HL-60 (cell line): ENCODE measurements at places on chromosomes 6 and 20.

DNA sequence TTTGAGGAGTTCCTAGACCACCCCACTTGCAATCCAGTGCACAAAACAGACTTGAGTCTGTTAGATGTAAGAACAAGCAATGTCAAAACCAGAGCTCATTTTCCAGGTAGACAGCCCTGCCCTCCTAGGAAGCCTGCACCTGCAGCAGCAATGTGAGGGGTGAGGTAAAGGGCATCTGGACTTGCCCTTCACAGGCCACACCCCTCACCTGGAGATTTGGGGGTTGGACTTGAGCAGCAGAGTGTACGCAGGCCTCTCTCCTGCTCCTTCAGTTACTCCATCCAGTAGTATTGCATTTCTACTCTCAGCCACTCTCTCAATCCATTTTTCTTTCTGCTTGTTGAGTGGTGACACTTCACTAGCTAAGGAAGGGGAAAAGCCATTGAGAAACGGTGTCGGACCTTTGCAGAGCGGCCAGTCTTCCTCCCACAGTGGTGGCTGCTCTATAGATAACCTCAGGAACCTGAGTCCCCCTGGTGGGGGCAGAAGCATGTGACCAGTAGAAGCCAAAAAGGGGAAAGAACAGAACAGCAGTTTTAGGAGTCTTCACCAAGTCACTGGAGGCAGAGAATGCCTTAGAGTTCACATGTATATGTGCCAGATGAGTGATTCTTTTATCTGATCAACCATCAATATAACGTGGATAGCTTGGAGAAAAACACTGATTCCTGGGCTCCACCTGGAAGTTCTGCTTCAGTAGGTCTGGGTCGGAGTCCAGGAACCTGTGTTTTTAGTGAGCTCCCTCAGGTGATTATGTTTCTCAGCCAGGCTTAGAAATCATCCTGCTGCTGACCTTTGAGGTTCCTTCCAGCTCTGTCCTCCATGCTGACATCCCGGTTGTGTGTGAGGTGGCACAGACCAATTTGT is 28.0 kb downstream of the ARFGEF2 start:
- DNase-seq, result no peak

GRCh38 chr6:108661430-108661829 is 100.7 kb downstream of the FOXO3 start:
- no peak for DNase-seq

DNA sequence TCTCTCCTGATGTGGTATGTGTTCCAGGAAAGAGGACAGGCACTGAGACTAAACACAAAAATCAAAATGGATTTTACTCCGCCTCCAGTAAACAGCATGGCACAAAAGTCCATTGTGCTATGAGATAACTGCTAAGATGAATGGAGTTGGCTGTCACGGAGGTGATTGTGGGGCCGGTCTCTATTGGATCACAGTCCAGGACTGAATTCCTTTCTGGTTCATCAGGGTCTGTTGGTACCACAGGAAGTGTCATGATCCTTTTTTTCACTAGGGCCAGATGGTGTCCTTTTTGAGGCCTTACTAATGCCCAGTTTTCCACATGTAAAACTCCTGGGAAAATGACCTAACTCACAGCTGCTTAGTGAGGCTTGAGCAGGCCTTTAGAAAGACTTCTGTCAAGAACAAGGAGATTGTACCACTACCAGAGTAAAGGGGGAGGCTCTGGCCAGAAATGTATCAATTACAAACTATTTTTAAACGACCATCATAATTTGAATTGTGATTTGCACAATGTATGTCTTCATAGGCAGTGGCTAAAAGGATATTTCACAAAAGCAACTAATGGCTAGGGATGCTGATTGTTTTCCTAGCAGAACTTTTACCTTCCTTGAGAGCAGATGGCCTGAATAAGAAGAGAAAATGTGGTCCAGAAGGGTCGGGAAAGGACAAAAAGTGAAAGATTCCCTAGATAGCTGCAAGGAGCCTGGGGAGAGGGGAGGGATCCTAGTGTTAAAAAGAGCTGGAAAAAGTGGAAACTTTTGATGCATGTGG is 192.2 kb upstream of the POU3F2 start:
- no peak for DNase-seq

GRCh38 chr6:52643158-52643557 is 27.8 kb upstream of the TMEM14A start:
- no peak for DNase-seq

DNA sequence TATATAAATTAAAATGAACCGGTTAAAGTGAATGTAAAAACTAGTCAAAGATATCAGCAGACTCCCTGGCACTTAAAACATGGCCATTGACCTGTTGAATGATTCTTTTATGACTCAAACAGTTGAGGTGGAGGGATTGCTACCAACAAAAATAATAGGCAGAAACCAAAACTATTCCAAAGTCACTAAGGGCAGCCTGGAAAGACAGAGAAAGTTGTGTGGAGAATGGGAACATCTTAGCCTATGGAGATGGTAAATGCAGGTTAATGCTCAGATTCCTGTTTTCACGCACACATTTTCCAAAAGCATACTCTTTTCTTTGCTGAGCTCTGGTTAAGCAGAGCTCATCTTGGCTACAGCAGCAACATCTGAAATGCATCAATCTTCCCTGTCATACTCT is 553.5 kb downstream of the HACE1 start:
- DNase-seq, result no peak

DNA sequence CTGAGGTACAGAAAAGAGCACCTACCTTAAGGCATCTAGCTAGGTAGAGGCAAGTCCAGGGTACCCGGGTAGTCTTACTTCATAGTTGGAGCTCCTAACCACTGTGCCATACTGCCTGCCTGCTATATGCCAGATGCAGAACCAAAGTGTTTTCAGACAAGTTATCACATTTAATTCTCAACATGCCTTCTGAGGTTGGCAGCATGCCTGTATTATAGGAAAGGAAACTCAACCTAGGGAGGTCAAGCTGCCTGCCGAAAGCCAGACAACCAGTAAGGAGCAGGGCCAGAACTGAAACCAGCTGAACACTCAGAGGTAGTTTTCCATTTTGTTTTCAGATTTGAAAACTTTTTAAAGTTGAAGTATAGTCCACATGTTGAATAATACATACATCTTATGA is 5.4 kb downstream of the CTNNBL1 start:
- no peak for DNase-seq

GRCh38 chr20:20318365-20319161 is 49.3 kb upstream of the INSM1 start:
- DNase-seq, result peak; percentile 89

GRCh38 chr6:19866173-19866984 is 29.2 kb downstream of the ID4 start:
- DNase-seq, result no peak

DNA sequence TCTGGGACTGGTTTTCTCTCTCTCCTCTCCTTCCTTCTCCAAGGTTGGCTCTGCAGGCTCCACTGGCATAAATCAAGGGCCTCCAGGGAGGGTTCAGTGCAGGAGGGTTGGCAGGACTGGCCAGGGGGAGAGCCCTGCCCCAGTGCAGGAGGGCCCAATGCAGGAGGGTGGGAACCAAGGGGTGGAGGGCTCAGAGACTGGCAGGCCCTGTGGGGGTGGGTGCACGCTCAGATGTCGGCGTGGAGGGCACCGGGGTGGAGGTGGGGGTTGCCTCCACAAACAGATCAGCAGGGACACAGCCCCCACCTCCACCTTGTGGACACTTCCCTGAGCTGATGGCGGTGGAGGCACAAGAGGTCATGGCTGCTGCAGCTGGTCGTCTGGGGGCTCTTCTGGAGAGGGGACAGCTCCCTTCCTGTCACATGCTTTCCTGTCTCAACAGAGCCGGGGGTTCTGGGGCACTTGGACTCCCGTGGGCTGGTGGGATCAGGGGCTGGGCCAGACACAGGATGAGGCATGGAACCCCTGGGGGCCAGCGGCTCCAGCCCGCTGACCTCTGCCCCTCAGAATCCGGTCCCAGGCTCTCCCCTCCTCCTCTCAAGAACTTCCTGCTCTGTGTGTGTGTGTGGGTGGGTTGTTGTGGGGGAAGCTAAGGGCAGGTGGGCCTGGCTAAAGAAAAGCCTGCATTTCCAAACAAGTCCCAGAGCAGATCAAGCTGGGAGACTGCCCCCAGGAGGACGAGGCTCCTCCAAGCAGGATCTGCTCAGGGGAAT is 2.7 kb upstream of the ABHD16B start:
- no peak for DNase-seq

DNA sequence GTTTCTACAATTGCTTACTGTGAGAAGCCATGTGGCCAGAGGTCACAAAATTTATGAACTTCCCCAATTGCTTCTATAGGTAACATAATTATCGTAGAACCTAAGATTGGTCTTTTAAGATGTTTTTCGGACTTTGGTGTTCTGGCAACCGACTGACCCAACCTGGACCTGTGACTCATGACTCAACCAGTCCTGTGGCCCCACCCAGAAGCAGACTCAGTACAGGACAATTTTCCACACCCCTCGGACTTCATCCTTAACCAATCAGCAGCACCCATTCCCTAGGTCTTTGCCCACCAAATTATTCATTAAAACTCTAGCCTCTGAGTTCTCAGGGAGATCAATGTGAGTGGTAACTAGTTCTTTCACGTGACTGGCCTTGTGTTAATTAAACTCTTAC is 26.4 kb upstream of the AKAP12 start:
- DNase-seq, result no peak

DNA sequence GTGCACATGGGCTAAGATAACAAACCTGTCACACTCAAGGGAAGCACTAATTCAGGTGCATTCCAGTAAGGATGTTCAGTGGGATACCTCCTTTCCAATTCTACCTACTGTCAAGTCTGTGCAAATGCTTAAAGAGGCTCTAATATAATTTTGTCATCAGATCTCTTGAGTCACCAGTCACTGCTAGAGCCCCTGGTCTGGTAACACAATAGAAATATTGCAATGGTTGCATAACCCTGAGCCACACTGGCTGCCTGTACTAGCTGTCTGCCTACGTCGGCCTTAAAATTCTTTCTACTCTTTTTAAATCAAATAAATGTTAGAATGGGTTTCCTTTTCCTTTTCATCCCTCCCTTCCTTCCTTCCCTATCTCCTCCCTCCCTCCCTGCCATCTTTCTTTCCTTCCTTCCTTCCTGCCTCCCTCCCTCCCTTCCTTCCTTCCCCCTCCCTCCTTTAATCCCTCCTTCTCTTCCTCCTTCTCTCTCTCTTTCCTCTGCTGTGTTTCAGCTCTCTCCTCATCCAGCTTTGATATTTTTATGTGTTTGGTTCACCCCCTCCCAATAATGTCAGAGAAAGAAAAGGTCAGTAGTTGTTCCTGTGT is 28.1 kb upstream of the OLIG3 start:
- peak; percentile 7 for DNase-seq

DNA sequence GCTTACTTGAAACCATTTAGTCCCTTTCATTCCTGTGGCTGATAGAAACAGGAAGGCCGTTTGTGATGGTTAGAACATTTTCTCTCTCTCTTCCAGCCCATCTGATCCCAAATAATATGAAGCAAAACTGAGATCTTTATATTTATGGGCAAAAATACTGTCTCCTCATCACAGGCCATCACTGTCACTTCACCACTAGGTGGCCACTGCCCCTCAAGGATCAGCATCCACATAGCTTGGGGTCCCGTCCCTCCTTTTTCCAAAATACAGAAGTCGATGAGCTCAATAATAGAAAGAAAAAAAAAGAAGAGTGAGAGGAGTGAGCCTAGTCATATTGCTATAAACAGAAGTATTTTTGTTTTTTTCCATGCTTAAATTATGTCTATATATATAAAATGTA is 46.4 kb upstream of the LAMP5 start:
- no peak for DNase-seq

- DNase-seq, result no peak
Measured at GRCh38 chr20:3367089-3367488, 40.4 kb downstream of the DNAAF9 start.

DNA sequence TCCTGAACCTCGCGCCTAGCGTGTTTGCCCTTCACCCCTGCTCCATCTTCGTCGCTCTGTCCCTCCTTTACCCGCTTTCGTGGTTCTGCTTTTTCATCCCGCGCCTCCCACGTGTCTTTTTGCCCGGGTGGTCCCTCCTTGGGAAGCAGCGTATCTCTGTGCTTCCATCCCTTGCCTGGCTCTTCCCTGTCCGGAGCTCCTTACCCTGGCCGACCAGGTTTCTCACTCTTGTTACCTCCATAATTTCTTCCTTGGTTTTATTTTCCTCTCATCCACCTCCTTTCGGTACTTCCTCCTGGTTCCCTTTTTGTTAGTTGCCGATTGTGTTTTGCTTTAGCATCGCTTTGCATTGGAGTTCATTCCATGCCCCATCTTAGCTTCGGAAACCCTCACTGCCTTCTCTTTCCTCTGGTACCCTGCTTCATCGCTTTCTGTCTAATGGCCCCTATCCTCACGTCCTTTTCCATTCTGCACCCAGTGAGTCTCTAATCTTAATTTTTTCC is 735 bp downstream of the FAM135A start:
- DNase-seq, result peak; percentile 54

- no peak for DNase-seq
Measured at GRCh38 chr6:133099573-133099972, 141.6 kb upstream of the EYA4 start.

GRCh38 chr6:27874016-27874415 is 38.2 kb downstream of the OR2B2 start:
- DNase-seq, result peak; percentile 41

- no peak for DNase-seq
Measured at GRCh38 chr6:39777218-39777617, 15.0 kb upstream of the DAAM2 start.

DNA sequence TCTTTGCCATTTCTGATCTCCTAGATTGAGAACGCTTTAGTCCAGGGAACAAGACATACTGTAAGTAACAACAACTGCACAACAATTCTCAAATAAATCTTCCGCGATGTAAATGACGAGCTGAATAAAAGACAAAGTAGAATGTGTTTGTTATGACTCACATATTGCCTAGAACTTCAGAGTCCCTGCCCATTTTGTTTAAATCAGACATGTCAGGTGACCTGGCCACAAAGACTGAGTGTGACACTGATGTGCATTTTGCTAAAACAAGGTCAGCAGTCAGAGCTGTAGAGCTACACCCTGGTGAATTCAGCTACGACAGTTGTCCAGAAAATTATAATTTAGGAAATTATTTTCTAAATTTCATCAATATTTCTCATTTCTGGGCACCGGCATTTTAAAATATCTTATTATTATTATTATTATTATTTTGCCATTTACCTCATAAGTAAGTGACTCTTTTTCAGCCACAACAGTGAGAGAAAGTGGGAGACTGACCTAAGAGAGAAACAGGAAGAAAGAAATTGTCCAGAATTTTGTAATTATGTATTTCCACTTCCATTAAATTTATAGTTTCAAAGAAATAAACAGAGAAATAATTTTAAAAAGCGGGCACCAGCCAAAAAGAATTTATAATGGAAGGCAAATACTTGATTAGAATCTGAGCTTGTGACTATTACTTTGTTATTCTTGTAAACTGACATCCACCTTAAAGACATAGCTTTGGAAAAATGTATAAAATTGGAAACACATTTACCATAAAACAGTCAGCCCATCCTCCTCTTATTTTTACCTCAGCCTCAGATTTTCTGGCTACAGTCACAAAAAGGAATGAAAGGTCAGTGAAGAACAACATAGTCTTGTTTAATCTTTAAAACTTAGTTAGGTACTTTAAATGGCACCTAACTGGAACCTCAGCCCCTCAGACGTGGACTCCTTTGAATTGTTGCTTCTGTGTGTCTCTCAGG is 157.0 kb upstream of the CITED2 start:
- DNase-seq, result no peak

- no peak for DNase-seq
Measured at GRCh38 chr20:14918976-14919375, 581.6 kb upstream of the FLRT3 start.
